ENCODE measurements at places on chromosomes 11 and 22.

- no peak for DNase-seq
These were observed 11.9 kb upstream of the CD44 start for GRCh38 chr11:35126879-35127581.

GRCh38 chr11:35947437-35947836 is 3.6 kb downstream of the LDLRAD3 start:
- no peak for DNase-seq

- DNase-seq: no peak
These were observed 21.4 kb upstream of the EHF start for GRCh38 chr11:34599406-34599945.

DNA sequence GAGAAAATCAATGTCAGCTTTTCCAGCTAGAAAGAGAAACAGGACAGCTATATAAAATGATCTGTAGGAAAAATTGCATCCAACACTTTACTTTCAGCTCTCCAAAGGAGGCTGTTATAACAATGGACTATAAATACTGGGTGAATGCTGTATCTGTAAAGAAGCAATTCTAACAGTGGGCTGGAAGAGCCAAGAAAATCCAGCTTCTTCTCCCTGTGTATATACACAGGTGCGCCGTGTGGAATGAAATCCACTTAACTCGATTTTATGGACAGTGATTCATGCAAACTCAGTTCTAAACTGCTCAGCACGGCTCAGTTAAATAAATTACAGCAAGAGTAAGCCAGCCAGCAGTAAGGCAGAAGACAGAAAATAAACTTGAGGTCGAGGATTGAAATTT is 32.5 kb upstream of the LMO2 start:
- DNase-seq: no peak

DNA sequence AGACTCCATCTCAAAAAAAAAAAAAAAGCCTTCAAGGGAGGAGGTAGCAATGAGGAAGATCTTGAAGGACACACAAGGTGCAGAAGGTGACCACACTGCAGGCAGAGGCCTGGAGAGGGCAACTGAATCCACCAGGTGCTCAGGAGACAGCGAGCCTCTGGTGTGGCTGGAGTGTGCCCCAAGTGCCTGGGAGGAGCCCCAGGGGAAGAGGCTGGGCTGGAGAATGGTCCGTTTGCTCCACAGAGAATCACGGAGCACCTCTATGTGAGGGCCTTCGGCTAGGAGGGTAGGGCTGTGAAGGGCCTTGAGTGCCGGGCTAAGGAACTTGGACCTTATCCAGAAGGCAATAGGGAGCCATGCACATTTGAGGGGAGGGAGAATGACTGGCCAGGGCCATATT is 50.3 kb downstream of the ARRB1 start:
- no peak for DNase-seq

GRCh38 chr11:129595038-129595962 is 219.7 kb downstream of the BARX2 start:
- no peak for DNase-seq
